ENCODE measurements at places on chromosomes 3 and 15.

GRCh38 chr3:144415492-144415891 is 443.9 kb downstream of the DIPK2A start:
- no peak for DNase-seq

- no peak for DNase-seq
Observed at GRCh38 chr3:177703788-177704187, 506.5 kb upstream of the TBL1XR1 start.

GRCh38 chr3:16088496-16088895 is 86.0 kb upstream of the GALNT15 start:
- DNase-seq, result no peak

DNA sequence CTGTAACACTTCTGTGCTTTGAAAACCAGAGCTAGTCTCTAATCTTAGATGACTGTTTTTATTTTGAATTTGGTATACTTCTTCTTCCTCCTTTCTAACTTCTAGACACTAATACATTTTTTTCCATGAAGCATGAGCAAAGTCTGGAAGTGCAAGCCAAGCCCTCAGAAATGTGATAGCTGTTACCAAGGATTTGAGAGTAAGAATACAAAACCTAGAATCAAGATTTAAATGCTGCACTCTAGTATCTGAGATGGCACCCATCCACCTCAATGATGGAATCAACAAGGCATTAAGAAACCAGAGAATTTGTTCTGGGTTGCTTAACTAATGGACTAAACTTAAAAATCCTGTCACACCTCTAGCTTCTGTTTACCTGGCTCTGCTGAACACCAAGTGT is 9.2 kb downstream of the FEZF2 start:
- no peak for DNase-seq

GRCh38 chr3:113575206-113575605 is 42.9 kb downstream of the SIDT1 start:
- no peak for DNase-seq

GRCh38 chr3:87509401-87509800 is 233.0 kb upstream of the POU1F1 start:
- DNase-seq, result no peak
